IPS DF 6.9 (cell line): ENCODE measurements at places on chromosomes 12 and 14.
A peak's percentile ranks its signal among the peaks of the same experiment; 100 is the strongest.

DNA sequence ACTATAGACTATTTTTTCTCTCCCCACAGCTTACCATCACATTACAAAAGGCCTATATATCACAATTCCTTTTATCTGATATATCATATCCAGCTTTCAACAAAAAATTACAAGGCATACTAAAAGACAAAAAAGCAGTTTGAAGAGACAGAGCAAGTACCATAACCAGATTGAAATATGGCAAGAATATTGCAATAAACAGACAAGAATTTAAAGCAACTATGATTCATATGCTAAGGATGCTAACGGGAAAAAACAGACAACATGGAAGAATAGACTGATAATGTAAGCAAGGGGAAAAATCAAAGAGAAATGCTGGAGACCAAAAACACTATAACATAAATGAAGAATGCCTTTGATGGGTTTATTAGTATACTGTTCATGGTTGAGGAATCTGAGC, 40.7 kb downstream of the LRP6 start:
- DNase-seq: no peak
- H3K27ac ChIP-seq: no peak overlapping the region

- DNase-seq: no peak
- no peak overlapping the region for H3K27ac ChIP-seq
- no peak overlapping the region for H3K4me3 ChIP-seq
- no peaks in the 10 kb centered on the region for H3K27me3 ChIP-seq
- no peaks in the 10 kb centered on the region for H3K36me3 ChIP-seq
Measured at GRCh38 chr12:10385166-10385613, 4.7 kb downstream of the KLRK1 start.

DNA sequence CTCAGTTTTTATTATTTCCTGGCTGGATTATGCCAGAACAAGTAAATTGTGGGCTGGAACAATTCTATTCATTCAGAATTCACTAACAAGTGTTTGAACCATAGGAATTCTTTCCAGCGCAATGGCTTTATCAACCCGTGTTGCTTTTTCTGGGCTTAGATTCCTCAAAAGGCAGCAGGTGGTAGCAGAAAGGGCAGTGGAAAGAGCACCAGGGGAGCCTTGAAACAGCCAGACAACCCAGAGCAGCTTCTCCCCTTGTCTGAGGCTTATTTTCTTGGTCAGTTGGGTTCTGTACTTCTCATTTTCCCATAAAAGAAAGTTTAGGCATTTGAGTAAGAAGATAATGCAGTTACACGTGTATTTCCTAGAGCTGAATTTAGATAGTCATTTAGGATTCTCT, 130.7 kb downstream of the OTOGL start:
- H3K4me3 ChIP-seq: no peak overlapping the region
- H3K4me1 ChIP-seq: no peaks in the 10 kb centered on the region
- no peaks in the 10 kb centered on the region for H3K36me3 ChIP-seq
- peak; percentile 41 for DNase-seq
- H3K27ac ChIP-seq: no peak overlapping the region
- no peaks in the 10 kb centered on the region for H3K27me3 ChIP-seq

- peak; percentile 71 for DNase-seq
- H3K27me3 ChIP-seq: no peaks in the 10 kb centered on the region
- no peak overlapping the region for H3K27ac ChIP-seq
- peak overlapping the region; percentile 14; the same call in 1 of the 2 replicates for H3K4me3 ChIP-seq
Measured at GRCh38 chr14:24365600-24366412, 2.2 kb upstream of the NFATC4 start.

DNA sequence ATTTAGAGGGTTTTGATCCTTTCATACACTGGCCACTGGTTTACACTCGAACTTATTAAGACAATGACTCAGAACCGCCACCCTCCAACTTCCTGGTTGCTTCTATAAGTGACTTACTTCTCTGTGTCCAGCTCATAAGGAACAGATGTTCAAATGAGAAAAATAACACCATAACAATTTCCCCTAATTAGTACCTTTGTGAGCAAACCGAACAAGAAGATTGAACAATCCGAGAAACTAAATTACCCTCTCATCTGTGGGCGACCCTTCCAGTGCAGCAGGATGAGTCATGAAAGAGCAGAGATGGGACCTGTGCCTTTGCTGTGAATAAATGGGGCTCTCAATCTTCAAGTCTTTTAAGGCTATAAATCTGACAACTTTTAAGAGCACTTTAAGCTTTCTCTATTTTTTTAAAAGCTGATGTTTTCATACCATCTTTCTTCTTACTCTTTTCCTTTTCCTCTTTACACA, 146.8 kb upstream of the RASSF8 start:
- no peak overlapping the region for H3K27ac ChIP-seq
- DNase-seq: no peak
- no peaks in the 10 kb centered on the region for H3K36me3 ChIP-seq
- H3K4me3 ChIP-seq: no peak overlapping the region
- no peaks in the 10 kb centered on the region for H3K27me3 ChIP-seq
- no peaks in the 10 kb centered on the region for H3K4me1 ChIP-seq

DNA sequence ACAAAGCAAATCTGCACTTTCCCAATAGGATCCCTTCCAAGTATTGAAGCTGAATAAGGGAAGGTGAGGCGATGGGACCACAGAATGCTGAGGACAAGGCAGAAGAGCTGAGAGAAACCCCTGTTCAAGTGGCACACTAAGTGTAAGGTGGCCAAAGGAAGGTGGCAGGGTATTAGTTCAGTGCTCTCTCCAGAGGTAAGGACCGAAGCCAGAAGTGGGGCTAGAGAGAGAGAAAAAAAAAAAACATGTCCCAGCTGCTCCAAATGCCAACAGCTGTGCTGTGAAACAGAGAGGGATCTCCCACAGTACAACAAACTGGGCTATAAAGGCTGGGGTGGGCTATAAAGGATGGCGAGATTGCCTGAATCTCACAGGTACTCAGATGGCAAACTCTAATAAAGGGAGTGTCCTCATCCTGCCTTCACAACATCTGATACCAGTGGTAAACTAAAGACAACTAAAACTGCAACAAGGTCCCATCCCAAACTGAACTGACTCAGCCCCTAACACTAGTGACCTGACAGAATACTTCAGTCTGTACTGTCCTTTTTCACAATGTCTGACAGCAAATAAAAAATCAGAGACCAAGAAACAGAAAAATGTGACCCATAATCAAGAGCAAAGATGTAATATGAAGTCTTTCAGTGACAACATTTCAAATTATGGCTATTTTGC, 47.9 kb downstream of the CDK17 start:
- DNase-seq: no peak
- H3K36me3 ChIP-seq: no peaks in the 10 kb centered on the region
- H3K4me3 ChIP-seq: no peak overlapping the region
- H3K27ac ChIP-seq: no peak overlapping the region
- H3K27me3 ChIP-seq: no peaks in the 10 kb centered on the region
- H3K4me1 ChIP-seq: peaks cover 1% of the 10 kb centered on the region; the same call in 1 of the 2 replicates

DNA sequence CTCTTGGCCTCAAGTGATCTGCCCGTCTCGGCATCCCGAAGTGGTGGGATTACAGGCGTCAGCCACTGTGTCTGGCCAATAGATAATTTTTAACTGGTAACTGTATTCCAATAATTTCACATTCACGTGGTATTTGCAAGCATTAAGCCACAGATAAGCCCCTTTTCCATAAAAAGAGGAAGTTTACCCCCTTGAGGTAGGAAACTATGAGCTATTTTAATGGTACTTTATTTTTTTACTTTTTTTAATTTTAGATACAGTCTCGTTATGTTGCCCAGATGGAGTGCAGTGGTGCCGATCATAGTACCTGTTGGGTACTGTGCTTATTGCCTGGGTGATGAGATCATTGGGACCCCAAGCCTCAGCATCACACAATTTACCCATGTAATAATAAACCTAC, 42.9 kb upstream of the AP4S1 start:
- H3K27ac ChIP-seq: no peak overlapping the region
- H3K4me1 ChIP-seq: no peaks in the 10 kb centered on the region

DNA sequence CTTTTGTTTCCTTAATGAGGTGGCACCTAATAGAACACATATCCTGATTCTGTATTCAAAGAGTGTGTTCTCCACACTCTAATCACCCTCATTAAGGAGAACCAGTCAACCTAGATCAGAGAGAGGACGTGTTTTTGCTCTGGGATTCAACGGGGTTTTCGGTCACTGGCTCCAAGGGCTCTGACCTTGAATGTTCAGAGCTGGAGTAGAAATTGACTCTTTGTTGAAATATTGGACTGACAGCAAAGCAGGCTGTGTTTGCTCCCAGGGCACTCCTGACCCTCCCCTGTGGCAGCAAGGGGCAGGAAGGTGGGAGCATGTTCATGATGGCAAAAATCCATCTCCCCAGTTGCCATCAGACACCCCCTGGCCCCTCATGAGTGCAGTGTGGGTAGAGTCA, 1193.0 kb downstream of the AACS start:
- no peaks in the 10 kb centered on the region for H3K27me3 ChIP-seq
- H3K4me1 ChIP-seq: no peaks in the 10 kb centered on the region; the same call in 1 of the 2 replicates
- H3K36me3 ChIP-seq: no peaks in the 10 kb centered on the region
- no peak for DNase-seq
- H3K4me3 ChIP-seq: no peak overlapping the region

GRCh38 chr14:87233266-87233665, 759.7 kb downstream of the GALC start:
- H3K27ac ChIP-seq: no peak overlapping the region
- H3K36me3 ChIP-seq: no peaks in the 10 kb centered on the region
- no peak overlapping the region for H3K4me3 ChIP-seq
- no peak for DNase-seq
- H3K4me1 ChIP-seq: peaks cover 3% of the 10 kb centered on the region; the same call in 1 of the 2 replicates
- no peaks in the 10 kb centered on the region for H3K27me3 ChIP-seq

DNA sequence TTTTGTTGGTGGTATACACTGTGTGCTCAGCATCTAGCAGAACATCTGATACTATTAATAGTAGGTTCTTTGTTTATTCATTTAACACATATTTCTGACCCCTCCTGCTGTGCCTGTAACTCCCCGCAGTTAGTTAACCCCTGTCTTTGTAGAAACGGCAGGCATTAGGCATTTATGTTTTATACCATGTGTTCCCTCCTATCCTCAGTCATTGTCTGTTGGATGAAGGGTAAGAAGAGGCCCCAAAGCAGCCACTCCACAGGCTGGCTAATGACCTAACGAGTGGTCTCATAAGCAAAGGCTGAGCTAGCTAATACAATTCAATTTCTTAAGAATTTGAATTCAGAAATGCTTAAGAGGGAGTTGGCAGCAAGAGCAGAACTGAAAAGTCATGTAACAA, 170.8 kb downstream of the TMX1 start:
- DNase-seq: no peak
- no peak overlapping the region for H3K4me3 ChIP-seq
- H3K27me3 ChIP-seq: no peaks in the 10 kb centered on the region

GRCh38 chr12:15411842-15412241, 89.5 kb downstream of the PTPRO start:
- H3K27ac ChIP-seq: no peak overlapping the region
- no peak overlapping the region for H3K4me3 ChIP-seq
- no peaks in the 10 kb centered on the region for H3K27me3 ChIP-seq
- no peak for DNase-seq

GRCh38 chr12:87952850-87953249, 76.4 kb downstream of the C12orf50 start:
- H3K4me1 ChIP-seq: no peaks in the 10 kb centered on the region
- H3K36me3 ChIP-seq: no peaks in the 10 kb centered on the region
- no peak overlapping the region for H3K27ac ChIP-seq
- DNase-seq: no peak
- H3K4me3 ChIP-seq: no peak overlapping the region
- no peaks in the 10 kb centered on the region for H3K27me3 ChIP-seq

DNA sequence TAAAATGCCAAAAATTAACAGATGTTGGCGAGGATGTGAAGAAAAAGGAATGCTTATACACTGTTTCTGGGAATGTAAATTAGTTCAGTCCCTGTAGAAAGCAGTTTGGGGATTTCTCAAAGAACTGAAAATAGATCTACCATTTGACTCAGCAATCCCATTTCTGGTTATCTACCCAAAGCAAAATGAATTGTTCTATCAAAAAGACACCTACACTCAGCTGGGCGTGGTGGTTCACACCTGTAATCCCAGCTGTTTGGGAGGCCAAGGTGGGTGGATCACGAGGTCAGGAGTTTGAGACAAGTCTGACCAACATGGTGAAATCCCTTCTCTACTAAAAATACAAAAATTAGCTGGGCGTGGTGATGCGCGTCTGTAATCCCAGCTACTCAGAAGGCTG, 279.3 kb upstream of the PDE3A start:
- no peak overlapping the region for H3K27ac ChIP-seq
- no peaks in the 10 kb centered on the region for H3K4me1 ChIP-seq
- H3K4me3 ChIP-seq: no peak overlapping the region
- no peaks in the 10 kb centered on the region for H3K36me3 ChIP-seq
- H3K27me3 ChIP-seq: no peaks in the 10 kb centered on the region; the same call in 1 of the 2 replicates

DNA sequence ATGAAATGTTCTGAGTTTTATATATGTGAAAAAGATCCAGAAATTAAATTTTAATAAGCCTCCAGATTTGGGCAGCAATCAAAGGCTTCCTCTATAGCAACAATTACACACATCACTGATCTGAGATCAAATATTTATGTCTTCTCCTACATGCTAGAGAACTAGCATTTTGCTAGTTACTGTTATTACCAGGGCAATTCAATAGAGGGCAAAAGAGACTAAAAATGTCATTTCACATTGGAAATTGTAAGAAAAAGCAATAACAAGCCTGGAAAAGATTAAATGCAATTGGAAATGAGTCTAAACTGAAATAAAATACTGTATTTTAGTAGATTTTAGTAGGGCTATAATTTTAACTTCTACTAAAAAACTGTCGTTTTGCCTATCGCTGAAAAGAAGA, 32.6 kb upstream of the ANO6 start:
- H3K27ac ChIP-seq: no peak overlapping the region
- no peaks in the 10 kb centered on the region for H3K36me3 ChIP-seq
- H3K4me3 ChIP-seq: no peak overlapping the region
- no peaks in the 10 kb centered on the region for H3K27me3 ChIP-seq

GRCh38 chr14:79749065-79749464, 462.2 kb downstream of the DIO2 start:
- no peak overlapping the region for H3K27ac ChIP-seq
- no peaks in the 10 kb centered on the region for H3K36me3 ChIP-seq
- DNase-seq: no peak
- no peak overlapping the region for H3K4me3 ChIP-seq

DNA sequence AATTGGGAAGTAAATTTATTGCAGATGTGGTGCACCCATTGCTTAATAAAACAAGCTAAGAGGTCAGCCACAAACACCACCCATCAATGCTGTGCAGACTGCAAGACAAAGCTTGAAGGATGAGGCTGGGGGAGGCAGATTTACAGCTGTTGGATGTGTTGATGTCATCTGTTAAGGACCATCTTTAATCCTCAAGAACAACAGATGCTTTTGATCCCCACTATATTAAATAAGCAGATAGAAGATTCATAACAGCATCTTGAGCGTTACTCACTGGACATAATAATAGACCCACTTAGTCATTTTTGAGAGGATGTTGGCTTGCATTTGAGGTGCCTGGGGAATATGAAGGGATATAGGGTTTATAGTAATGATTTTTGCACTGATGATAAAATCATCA, 58.8 kb downstream of the GPR68 start:
- peaks cover 8% of the 10 kb centered on the region for H3K36me3 ChIP-seq
- H3K27ac ChIP-seq: no peak overlapping the region
- no peaks in the 10 kb centered on the region; the same call in 1 of the 2 replicates for H3K4me1 ChIP-seq
- H3K27me3 ChIP-seq: no peaks in the 10 kb centered on the region

GRCh38 chr14:77508249-77508648, 9.6 kb upstream of the ISM2 start:
- no peak overlapping the region for H3K27ac ChIP-seq
- no peak for DNase-seq
- no peaks in the 10 kb centered on the region for H3K4me1 ChIP-seq
- H3K36me3 ChIP-seq: peaks cover 8% of the 10 kb centered on the region; the same call in 1 of the 2 replicates

- no peaks in the 10 kb centered on the region for H3K4me1 ChIP-seq
- no peak overlapping the region for H3K27ac ChIP-seq
- H3K27me3 ChIP-seq: no peaks in the 10 kb centered on the region
- no peaks in the 10 kb centered on the region for H3K36me3 ChIP-seq
- DNase-seq: no peak
Measured at GRCh38 chr14:25259470-25259869, 209.5 kb upstream of the STXBP6 start.
